Stimulated activated CD4-positive, alpha-beta T cell treated with anti-CD3 and anti-CD28 coated beads, Interleukin-12 subunit alpha, Interleukin-12 subunit beta, amount 100 ng/mL, for 48 hours (primary cell): ENCODE measurements at places on chromosomes 16 and 17.

GRCh38 chr17:67044940-67045339, 586 bp downstream of the CACNG1 start:
- no peak for DNase-seq

DNA sequence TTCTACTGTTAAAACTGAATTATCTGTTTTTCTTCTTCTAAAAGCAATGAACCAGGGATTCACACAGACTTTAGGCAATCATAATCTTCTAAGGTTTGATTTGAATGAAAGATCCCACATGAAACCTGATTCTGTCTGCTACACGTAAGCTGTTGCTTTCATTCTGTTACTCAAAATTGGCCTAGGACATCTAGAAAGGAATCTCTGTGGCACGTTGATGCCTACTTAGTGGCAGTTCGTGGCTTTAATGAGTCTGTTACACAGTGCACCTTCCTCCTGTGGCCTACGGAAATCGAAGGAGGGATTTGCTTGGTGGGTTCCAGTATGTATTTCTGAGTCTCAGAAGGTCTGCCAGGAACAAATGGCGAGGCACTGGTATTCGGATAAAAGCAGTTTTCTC, 489.4 kb upstream of the HSBP1 start:
- DNase-seq = no peak

GRCh38 chr17:7356072-7356549, 1.2 kb downstream of the TMEM95 start:
- peak; percentile 75 for DNase-seq

- no peak for DNase-seq
These were observed 75.4 kb downstream of the HLF start for GRCh38 chr17:55340176-55340575.

- DNase-seq = no peak
These were observed 112.9 kb downstream of the DNAH3 start for GRCh38 chr16:21037736-21038135.

DNA sequence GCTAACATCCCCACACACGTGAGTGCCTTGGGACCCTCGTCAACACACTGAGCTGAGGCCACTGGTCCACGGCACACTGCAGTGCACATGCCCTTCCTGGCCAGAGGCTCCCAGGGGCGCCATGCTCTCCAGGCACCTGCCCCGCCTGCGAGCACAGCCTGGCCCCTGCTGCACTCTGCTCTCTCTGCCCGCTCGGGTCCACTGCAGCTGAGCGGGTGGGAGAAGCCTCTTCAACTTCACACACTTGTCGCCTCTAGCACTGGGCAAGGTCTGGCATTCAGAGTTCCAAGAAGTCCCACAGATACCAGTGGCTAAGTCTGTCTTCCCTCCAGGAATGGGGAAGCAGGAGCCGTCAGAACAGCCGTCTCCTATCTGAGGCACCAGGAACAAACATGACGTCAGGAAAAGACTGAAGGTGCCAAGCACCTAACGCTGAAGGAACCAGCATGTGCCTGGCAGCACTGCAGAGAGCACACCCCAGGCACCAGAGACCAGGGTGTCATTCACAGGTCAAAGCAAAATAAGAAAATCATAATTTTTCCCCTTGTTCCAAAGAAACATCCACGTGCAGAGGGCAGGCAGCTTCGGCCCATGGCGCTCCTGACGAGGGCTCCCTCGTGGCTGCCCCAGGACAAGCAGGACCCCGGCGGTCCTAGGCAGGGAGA, 82.9 kb downstream of the ZNF778 start:
- no peak for DNase-seq

- DNase-seq = peak; percentile 31
These were observed 664 bp upstream of the NKD1 start for GRCh38 chr16:50547340-50548124.

GRCh38 chr16:62014319-62014923, 21.8 kb downstream of the CDH8 start:
- DNase-seq = no peak

DNA sequence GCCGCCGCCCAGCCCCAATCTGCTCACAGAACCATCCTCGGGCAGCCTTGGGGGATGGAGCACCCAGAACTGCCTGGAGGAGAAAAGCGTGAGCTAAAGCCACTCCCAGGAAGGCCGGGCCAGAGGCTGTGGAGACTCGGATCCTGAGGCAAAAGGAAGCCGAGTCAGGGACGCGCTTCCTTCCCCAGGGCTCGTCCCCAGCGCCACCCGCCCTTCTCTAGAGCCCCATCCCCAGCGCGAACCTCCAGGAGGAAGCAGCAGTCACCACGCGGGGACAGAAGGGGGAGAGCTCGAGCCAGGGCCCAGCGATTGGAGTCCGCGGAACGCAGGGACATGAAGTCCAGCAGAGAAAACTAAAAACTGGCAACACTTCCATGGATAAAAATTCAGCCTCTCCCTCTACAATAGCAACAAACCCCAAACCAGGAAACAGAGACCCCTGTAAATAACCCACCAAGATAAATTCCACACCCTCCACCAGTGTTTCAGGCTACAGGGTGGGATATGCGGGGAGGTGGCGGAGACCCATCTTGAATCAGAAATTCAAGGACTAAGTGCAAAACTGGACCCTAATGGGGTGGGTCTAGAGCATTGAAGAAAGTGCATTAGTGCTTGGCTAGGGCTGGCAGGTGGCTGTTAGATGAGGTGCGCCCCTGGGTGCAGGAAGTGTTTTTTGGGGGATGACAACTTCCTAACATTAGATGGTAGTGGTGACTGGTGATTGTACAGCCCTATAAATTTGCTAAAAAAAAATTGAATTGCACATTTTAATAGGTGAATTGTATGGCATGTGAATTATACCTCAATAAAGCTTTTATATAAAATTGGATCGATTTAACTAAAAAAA, 116.1 kb upstream of the METRNL start:
- DNase-seq = no peak

GRCh38 chr17:42697108-42697811, 14.9 kb downstream of the CNTNAP1 start:
- no peak for DNase-seq

DNA sequence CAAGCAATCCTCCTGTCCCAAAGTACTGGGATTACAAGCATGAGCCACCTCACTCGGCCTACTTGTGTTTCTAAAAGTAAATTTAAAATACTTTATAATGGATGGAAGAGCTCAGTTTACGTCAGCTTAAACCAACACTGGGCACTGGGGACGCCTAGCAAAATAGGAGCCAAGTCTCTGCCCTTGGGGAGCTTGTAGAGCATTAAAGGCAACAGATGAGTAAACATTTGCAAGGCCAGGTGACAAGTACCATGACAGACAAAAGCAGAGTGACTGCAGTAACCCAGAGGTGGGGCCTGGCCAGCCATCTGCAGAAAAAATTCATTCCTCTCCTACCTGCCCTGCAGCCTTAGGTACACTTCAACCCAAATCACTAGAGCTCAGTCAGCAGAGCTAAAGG, 12.1 kb upstream of the NLK start:
- DNase-seq = no peak

- DNase-seq = no peak
These were observed 1307.6 kb upstream of the GOT2 start for GRCh38 chr16:60041671-60042070.

DNA sequence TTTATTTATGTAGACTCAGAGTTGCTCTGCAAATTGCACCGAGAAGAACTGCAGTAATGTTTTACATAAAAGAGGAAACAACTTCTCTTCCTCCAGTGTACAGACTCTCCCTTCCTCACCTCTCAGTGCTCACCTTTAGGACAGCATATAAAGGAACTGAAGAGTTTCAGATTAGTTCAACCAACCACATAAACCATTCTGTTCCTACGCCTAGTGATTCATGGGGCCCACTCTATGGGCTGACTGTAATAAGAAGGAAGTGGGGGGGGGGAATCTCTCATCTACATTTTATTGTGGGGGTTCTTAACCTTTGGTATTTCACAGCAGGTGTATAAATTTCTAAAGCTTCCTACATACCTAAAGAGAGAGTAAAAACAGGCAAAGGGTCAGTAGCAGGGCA, 18.3 kb downstream of the ZSWIM7 start:
- DNase-seq = no peak

DNA sequence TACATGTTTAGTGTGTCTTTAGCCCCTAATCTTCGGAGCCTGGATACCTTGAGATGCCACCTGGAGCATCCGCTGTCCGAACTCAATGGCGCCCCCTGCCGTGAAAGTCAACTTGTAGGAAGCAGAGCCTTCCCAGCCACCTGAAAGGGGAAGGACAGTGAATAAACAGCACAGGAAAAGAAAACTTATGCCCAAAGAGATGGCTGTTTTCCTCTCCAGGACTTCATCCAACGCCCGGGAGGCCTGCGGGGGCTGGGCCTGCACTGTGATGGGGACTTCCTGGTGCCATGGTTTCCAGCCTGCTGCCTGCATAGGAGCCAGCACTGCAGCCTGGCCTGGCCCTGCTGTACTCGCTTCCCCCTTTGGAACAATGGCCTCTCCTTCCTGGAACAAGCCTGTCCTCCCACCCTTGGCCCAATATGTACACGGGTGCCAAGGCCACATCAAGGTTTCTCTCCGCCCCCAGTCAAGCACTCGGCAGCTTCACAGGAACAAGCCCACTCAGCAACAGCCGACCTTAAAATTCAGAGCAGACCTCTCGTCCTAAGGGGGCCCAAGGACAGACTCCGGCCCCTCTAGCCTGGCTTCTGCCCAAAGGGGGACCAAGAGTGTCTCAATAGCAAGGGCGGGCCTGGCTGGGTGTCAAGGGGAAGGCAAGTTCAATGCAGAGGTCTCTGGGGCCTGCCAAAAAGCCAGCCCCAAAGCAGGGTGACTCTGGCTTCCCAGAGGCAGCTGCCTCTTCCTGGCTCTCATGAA, 4.5 kb upstream of the UNC13D start:
- DNase-seq = peak; percentile 66

DNA sequence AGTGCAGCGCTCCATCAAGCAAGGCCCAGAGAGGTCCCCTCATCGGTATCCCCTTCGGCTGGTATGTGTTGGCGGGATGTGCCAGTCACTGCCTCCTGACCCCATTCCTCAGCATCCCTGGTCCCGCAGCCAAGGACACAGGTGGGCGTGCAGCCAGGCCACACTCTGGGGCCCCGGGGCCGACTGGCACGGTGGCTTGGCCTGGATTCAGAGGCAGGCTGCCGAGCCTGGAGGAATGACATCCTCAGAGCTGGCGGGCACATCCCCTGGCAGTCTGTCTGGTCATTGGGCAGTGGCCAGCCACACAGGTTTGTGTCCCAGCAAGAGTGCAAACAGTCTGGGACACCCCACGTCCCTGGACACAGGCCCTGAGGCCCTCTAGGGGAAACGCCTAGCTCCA, 111.1 kb downstream of the SDK2 start:
- no peak for DNase-seq

DNA sequence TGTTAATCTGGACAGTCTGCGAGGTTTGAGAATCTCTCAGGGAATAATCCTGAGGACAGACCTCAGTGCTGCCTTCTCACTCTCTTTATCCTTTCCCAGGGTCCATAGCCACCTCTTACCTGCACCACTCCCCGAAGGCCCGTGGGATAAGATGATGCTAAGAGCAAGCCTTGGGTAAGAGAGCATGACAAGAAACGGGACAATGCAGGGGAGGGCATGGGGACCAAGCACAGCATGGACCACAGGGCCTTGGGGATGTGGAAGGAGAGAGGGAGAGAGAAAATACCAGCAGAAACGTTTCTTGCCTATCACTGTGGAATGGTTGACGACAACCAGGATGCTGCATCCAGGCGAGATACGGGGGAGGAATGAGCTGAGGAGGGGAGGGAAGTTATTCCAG, 8.3 kb upstream of the SDR42E1 start:
- DNase-seq = no peak

- peak; percentile 44 for DNase-seq
These were observed 31.0 kb downstream of the HASPIN start for GRCh38 chr17:3754458-3755334.

- peak; percentile 46 for DNase-seq
These were observed 661 bp downstream of the TEX2 start for GRCh38 chr17:64262198-64262999.

GRCh38 chr16:2480948-2481347, 6.0 kb downstream of the TBC1D24 start:
- DNase-seq = no peak

DNA sequence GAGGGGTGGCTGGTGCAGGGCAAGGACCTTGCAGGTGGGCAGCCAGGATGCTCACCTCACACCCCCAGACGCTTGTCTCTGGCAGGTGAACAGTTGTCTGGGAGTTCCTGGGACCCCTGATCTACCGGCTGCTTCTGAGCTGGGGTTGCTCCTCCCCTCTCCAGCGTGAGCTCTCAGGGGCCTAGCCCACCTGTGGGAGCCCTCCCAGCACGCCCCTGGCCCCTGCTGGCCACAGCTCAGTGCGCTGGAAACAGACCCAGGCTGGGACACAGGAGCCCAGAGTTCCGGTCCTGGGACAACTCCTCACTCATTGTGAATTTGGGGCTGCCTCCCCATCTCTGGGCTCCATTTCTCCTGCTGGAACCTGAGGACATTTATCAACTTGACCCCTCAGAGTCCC, 30.3 kb downstream of the ARHGAP23 start:
- no peak for DNase-seq

GRCh38 chr17:75845058-75845711, 981 bp upstream of the UNC13D start:
- peak; percentile 68 for DNase-seq

GRCh38 chr17:27551701-27552248, 79.2 kb upstream of the LGALS9 start:
- no peak for DNase-seq

- DNase-seq = no peak
These were observed 26.1 kb downstream of the CD300LG start for GRCh38 chr17:43873091-43873490.

- DNase-seq = no peak
These were observed 7.1 kb downstream of the USP31 start for GRCh38 chr16:23141959-23142740.

DNA sequence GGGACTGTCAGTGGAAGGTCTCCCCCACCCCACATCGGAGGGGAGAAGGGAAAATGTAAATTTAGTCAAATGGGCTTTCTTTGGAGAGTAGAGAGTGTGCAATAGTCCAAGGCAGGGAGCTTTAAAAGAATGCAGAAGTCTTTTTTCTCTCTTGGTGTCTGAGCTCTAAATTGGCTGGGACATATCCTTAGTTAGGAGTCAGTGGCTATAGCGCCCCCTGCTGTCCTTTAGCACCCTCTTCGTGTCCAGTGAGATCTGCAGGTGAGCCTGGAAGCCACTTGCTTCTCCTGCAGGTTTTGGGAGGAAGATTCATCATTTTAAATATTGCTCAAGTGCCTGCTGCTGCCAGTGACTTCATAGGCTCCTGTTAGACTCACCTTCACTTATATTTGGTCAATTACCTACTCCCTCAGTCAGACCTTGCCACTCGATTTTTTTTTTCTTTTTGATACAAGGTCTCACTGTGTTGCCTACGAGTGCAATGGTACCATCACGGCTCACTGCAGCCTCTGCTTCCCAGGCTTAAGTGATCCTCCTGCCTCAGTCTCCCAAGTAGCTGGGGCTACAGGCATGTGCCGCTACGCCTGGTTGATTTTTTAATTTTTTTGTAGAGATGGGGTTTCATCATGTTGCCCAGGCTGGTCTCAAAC, 174.8 kb downstream of the PRKCB start:
- DNase-seq = peak; percentile 72

DNA sequence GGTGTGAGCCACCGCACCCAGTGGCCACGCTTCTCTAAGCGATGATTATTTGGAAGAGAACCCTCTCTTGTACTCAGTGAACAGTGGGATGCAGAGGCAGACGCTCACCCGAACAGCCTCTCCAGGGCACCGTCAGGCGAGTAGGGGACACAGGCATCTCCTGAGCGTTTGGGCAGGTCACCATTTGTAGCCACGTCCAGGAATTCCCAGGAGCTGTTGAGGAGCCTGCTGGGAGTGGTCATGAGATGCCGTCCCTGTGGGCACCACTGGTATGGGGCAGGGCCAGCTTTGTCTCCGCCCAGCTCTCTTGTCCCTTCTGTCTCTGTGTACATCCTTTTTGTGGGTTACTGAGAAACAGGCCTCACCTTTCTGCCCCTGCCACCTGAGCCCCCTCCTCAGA, 81.3 kb upstream of the ZNF469 start:
- DNase-seq = no peak

GRCh38 chr17:33038740-33039139, 47.1 kb downstream of the SPACA3 start:
- peak; percentile 2 for DNase-seq
